ENCODE measurements at places on chromosomes 4 and X.

DNA sequence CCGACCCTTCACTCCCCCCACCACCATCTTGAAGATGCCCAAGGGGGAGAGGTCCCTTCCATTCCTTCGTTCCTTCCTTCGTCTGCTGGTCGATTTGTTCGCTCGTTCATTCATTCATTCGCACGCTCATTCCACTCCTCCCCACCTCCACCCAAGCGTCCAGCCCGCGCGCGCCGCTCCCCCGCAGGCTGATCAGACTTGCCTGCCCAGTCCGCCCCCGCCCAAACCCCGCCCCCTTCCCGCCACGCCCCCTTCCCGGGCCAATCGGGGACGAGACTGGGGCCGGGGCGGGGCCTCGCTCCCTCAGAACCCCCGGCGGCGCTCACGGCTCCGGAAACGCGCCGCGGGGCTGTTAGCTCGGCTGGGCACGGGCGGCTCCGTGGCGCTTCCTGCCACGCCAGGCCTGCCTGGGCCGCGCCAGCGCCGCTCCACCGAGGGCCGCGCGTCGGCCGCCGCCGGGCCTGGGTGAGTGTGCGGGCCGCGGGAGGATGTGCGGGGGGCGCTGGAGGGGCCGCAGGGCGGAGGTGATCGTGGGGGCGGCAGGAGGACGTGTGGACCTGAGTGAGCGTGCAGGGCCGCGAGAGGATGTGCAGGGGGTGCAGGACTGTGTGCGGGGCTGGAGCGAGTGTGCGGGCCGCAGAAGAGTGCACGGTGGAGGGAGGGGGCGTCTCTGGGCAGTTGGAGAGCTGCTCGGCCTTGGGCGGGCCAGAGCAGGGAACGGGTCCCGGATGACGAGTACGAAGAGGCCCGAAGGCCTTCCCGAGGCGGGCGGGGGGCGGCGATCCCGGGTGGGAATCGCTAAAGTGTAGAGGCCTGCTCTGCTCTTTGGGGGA is at the start of gene ZNF275:
Gene ZNF275, plus strand, starts transcription at position 333 of the 833 bp plus-strand sequence. CDS start 2,527 bp downstream, outside the sequence.
- peak; percentile 67 for DNase-seq

DNA sequence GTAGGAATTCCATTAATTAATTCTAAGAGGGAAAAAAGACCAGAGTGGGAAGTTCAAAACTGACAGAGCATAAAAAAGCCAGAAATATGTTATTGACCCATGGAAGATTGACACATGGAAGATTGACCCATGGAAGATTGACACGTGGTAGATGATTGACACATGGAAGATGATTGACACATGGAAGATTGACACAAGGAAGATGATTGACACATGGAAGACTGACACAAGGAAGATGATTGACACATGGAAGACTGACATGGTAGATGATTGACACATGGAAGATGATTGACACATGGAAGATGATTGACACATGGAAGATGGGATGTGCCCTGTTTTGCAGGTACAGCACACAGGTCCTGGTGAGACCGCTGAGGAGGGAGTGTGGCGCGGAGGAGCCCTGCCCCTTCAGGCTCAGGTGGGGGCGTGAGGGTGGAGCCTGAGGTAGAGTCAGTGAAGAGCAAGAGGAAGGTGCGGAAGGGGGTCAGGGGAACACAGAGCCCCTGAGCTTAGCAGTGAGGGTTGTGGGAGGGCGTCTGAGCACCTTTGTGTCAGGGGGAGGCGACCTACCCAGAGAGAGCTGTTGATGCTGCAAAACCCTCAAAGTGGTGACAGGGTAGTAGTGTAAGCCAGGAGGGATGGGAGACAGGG is 15.8 kb upstream of the PDE6B start:
- no peak for DNase-seq

- DNase-seq, result no peak
These were observed 93.7 kb upstream of the TRPC3 start for GRCh38 chr4:122045533-122045932.

DNA sequence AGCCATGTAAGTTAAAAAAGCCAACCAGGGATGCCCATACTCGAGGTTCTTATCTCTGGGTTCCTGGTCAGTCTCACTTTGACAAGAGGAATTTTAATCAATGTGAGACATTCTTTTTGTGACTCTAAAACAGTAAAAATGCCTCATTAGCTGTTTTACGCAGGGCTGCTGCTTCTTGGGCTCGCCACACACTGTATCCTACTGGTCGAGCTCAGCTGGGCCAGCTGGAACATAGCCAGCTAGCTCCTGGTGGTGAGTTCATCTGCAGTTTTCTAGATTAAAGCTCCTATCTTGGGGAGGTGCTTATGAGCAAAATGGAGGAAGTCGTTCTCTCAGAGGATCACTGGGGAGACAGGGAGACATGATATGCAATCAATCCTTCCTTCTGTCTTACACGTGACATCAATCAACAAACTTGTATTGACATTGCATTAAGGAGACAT is 55.9 kb upstream of the LEF1 start:
- DNase-seq, result no peak

DNA sequence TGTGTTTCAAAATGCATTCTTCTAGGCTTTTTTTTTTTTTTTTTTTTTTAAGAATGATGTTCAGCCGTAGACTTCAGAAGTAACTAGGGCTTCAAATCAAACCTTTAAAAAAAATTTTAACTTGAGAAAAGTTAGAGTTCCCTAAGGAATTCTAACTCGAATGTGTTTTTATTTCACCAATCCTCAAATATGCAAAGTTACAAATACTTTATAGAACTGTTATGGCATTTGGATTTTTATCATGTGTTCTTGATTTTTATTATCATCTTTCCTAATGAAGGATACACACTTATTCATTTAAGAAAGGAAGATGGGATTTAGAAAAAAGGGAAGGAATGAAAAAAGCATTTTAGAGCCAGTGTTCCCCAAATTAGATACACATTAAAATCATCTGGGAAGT is 200.6 kb upstream of the LDB2 start:
- DNase-seq, result no peak

GRCh38 chr4:129863206-129863605 is 767.3 kb downstream of the C4orf33 start:
- DNase-seq, result no peak

DNA sequence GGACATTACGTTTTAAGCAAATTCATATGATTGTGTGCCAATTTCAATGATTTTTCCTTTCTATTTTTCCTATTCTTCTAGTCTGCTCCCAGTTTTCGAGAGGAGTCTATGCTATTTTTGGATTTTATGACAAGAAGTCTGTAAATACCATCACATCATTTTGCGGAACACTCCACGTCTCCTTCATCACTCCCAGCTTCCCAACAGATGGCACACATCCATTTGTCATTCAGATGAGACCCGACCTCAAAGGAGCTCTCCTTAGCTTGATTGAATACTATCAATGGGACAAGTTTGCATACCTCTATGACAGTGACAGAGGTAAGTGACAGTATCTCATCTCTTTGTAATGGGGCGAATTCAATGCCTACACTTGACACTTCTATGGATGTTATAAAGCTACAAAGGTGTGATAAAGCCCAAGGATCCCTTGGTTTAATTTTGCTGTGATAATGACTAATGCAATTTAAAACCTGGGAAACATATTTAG is 83.0 kb downstream of the GRIA2 start:
- no peak for DNase-seq

DNA sequence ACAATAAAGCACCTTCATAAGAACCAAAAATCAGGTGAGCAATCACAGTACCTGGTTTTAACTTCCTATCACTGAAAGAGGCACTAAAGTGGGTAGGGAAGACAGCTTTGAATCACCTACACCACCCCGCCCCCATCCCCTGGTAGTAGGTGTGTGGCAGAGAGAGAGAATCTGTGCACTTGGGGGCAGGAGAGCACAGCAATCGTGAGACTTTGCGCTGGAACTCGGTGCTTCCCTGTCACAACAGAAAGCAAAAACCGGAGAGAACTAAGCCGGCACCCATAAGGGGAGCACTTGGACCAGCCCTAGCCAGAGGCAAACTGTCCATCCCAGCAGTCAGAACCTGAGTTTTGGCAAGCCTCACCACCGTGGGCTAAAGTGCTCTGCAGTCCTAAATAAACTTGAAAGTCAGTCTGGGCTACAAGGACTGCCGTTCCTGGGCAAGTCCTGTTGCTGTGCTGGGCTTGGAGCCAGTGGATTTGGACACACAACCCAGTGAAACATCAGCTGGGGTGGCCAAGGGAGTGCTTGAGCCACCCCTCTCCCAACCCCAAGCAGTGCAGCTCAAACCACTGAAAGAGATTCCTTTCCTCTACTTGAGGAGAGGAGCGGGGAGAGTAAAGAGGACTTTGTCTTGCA is 32.1 kb downstream of the NDUFB11 start:
- DNase-seq, result no peak

DNA sequence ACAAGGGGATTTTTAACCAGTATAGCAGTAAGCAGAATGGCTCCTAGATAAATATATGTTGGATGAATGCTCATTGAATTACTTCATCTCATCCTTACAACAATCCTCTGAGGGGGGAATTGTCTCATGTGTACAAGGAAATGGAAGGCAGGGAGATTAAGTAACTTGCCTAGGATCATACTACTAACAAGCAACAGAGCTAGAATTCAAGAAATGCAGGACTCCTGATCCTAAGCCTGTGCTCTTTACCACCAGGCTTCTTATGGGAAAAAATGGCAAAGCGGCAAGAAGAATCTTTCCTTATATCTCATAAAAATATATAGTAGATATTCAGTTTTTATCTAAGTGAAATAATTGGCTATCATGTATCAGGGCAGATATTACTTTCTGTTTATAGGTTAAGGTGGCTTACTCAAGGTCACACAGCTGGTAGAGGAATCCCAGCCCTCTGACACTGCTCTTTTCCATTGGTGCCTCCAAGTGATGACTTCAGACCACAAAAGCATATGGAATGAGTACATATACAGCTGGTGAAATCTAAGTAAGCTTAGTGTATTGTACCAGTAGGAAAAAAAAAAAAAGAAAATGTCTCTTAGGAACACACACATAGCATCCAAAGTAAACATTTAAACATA is 2.1 kb downstream of the ABHD18 start:
- no peak for DNase-seq

GRCh38 chrX:30580641-30581040 is 3.1 kb upstream of the TASL start:
- no peak for DNase-seq

DNA sequence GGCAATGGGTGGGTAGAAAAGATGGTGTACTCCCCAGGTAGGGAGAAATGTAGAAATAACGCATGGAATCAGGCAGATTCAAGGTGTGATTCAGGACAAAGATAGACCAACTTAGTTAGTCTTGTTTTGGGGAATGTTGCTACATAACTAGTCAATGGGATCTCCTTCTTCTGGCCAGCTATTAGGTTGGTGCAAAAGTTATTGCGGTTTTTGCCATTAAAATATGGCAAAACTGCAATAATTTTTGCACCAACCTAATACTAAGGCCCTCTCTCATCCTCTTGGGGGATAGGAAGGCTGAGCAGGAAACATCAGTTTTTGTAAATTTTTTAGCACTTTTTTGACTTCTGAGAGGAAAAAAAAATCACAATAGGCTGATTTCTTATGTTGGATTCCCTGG is 23.2 kb downstream of the CYBB start:
- no peak for DNase-seq

DNA sequence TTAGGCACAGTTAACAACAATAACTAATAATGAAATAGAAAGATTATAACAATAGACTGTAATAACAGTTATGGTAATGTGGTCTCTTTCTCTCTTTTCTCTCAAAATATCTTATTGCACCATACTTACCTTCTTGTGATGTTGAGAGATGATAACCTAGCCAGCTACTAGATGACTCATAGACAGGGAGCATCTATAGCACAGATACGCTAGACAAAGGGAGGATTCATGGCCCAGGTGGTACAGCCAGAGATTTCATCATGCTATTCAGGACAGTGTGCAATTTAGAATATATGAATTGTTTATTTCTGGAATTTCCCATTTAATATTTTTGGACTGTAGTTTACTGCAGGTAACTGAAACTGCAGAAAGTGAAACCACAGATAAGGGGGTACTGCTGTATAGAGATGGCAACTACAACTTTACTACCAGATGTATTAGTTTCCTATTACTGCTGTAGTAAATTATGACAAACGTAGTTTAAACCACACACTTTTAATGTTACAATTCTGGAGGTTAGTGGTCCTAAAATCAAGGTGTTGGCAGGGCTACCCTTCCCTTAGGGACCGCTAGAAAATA is 41.8 kb upstream of the MAGED1 start:
- DNase-seq, result no peak

GRCh38 chrX:97938706-97939105 is 1055.0 kb downstream of the RPA4 start:
- DNase-seq, result no peak

GRCh38 chrX:40411340-40412111 is 169.2 kb upstream of the ATP6AP2 start:
- DNase-seq, result no peak

GRCh38 chr4:52883707-52884669 is 21.9 kb downstream of the RASL11B start:
- no peak for DNase-seq

DNA sequence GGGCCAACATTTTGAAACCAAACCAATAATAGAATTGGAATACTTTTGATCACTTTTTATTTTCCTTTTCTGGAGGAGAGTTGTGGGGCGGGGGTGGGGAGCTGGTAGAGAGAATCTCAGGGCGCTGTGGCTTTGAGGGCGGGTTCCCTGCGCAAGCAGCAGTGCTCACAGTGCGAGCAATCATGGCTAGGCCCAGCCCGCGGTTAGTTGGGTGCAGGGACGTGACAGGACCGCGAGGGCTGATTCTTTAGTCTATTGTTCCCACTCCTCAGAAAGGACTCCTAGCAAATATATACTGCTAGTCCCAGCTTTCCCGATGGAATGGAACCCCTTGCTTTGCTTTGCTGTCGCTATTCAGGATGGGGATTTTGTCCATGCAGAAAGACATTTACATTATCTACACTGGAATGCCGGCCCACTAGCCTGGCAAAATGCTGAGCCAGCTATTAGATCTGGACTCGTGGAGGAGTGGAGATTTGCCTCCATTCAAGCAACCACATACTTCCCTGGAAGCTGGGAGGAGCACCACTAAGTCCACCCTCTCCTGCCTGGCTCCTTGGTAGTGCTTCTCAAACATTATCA is 23.9 kb upstream of the APLN start:
- no peak for DNase-seq

GRCh38 chrX:78527263-78527662 is 131.9 kb downstream of the RTL3 start:
- DNase-seq, result no peak

DNA sequence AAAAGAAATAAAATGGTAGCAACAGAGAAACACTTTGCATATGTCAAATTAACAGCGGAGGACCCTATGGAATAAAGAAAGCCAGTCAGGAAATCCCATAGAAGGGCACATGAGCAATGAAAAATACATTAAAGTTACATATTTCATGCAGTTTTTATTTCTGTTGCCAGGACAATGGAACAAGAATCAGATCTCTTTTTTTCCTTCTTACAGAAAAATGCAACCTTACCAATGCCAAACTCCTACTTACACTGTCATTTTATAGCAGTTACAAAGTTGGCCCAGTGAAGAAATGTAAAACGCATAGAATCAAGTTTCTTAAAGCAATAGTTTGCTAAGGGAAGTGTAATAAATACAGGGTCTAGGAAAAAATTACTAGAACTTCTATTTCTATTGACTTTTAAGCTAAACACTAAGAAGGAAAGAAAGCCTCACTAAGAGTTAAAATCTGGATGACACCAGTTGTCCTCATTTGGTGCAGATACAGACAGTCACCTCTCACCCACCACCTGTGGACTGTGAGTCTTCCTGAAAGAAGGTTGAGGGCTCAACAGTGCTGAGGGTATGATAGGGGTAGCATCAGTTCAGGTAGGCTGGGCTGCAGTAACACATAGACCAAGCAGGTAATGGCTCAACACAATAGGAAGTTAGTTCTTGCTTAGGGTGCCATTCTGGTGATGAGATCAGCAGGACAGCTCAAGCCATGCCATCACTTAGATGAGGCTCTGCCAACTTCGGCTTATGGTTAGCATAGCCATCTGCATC is 224.6 kb downstream of the ANAPC10 start:
- no peak for DNase-seq

Measured in stimulated activated CD8-positive, alpha-beta memory T cell treated with anti-CD3 and anti-CD28 coated beads, Interleukin-15, amount 100 ng/mL, for 4 hours (primary cell).